Activated CD8-positive, alpha-beta T cell treated with anti-CD3 and anti-CD28 coated beads for 36 hours (primary cell): ENCODE measurements at places on chromosomes 7 and 10. TPM values are rescaled to one million over a fixed set of nuclear protein-coding genes. Genes with fewer than 3 reads are reported as not detected.

DNA sequence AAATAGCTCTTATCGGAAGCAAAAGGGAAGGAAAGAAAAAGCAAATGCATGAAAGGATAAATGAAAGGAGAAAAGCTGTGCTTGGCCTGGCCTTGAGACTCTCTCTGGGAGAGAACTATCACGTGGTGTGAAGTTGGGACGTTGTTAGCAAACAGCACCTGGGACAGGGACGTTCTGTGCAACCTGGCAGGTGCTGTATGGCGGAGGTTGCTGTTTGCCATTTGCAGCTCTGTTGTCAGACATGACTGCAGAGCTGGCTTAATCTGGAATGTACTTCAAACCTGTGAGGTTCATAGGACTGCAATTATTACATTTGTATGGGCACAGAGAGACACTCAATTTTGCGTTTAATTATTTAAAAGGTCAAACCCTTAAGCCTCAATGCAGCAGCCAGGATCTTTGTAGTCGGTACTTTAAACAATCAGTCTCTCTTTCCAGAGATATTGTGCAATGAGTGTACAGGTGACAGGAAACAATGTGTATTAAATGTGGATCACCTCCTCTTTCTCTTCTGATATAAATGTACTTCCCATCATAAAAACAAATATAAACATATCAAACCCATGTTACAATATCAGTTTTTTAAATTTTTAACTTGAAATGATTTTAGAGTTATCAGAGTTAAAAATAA is 800.5 kb upstream of the KCND2 start:
- DNase-seq, result no peak
- H3K4me3 ChIP-seq, result no peak overlapping the region
- H3K4me1 ChIP-seq, result no peaks in the 10 kb centered on the region
- H3K27me3 ChIP-seq, result no peaks in the 10 kb centered on the region
- H3K27ac ChIP-seq, result no peak overlapping the region

GRCh38 chr10:70480239-70480861 is 1.8 kb downstream of the PALD1 start:
- H3K4me1 ChIP-seq, result peaks cover 44% of the 10 kb centered on the region
- H3K27ac ChIP-seq, result peak overlapping the region; percentile 3
- peak overlapping the region; percentile 67 for H3K4me3 ChIP-seq
- no peaks in the 10 kb centered on the region for H3K36me3 ChIP-seq
- peaks cover 10% of the 10 kb centered on the region for H3K27me3 ChIP-seq
- DNase-seq, result peak; percentile 66

DNA sequence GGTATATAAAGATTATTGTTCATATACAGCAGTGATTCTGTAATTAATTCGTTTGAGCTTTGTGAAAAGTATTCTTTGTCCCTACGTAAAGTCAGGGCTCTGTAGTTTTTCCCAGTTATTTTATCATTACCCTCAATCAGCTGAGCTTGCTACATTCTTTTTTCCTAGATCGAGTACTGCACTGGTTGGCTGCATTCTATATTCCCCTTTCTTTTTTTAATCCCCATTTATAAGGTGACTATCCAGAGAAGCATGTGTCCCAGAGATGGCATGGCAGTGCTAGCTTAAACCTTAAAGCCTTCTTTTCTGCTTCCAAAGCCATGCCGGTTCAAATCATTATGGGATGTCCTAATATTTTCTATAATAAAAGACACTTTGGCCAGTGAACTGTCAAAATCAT is 230.1 kb upstream of the CELF2 start:
- peaks cover 16% of the 10 kb centered on the region for H3K27me3 ChIP-seq
- H3K4me1 ChIP-seq, result no peaks in the 10 kb centered on the region
- H3K27ac ChIP-seq, result no peak overlapping the region
- H3K4me3 ChIP-seq, result no peak overlapping the region
- no peaks in the 10 kb centered on the region for H3K36me3 ChIP-seq

- H3K4me1 ChIP-seq, result peaks cover 22% of the 10 kb centered on the region
- H3K27me3 ChIP-seq, result no peaks in the 10 kb centered on the region
- H3K4me3 ChIP-seq, result no peak overlapping the region
- H3K36me3 ChIP-seq, result no peaks in the 10 kb centered on the region
- no peak overlapping the region for H3K27ac ChIP-seq
- no peak for DNase-seq
These were observed 22.6 kb upstream of the HERPUD2 start for GRCh38 chr7:35717516-35717915.

DNA sequence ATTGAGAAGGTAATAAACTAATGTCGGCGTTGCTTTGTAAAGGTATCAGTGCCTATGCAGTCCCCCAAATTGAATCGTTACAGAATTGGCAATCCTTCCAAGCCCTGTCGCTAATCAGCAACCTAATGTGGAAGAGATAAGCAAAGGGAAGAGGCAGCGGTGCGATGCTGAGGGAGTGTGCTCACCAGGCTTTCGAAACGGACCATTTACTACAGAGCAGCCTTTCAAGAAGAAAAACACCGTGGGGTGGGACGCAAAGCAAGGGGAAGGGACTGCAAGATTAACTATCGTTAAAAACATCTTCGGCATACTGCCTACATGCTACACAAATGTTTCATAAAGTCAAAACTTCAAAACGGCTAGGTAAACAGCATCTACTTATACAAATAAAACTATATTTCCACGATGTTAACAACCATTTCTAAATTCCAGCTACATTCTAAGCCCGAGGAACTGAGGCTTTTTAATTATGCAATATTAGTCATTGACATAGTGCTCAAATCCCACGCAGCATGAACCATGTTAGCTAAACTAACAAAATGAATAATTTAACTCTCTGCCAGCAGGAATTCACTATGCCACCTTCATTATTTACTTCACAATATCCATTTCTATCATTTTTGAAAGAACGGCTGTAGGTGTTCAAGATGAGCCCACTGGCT is 85.2 kb downstream of the CHCHD3 start:
- H3K27me3 ChIP-seq, result no peaks in the 10 kb centered on the region
- peaks cover 20% of the 10 kb centered on the region for H3K4me1 ChIP-seq
- no peak for DNase-seq
- H3K36me3 ChIP-seq, result no peaks in the 10 kb centered on the region
- H3K4me3 ChIP-seq, result no peak overlapping the region
- H3K27ac ChIP-seq, result no peak overlapping the region

DNA sequence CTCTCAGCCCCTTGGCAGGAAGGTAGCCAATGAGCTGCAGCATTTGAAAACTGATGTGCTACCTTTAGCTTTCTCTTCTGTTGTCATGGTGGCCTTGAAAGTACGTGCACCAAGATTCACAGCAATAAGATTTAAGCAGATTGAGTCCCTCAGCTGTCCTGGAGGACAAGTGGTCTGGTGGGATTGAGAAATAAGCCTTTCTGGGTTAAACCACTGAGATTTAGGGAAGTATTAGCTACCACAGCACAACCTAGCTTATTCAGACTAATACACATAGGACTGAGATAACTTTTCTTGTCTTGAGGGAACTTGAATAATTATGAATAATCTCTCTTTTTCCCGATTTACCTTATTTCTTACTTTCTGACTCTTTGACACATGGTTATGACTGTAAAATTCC is 324.0 kb downstream of the PTEN start:
- no peaks in the 10 kb centered on the region for H3K27me3 ChIP-seq
- no peak for DNase-seq
- H3K36me3 ChIP-seq, result no peaks in the 10 kb centered on the region
- H3K4me3 ChIP-seq, result no peak overlapping the region
- H3K4me1 ChIP-seq, result peaks cover 2% of the 10 kb centered on the region

The TBXAS1 gene
- total RNA-seq, result 1.5 TPM

The PAPOLB gene
- not detected for total RNA-seq

The COL26A1 gene
- total RNA-seq, result not detected

The PSAP gene
- total RNA-seq, result 94.2 TPM

The HYAL4 gene
- not detected for total RNA-seq

The IDI2 gene
- not detected for total RNA-seq
